ENCODE measurements at places on chromosomes 1 and 21.

- DNase-seq = no peak
Observed at GRCh38 chr1:55926906-55927471, 652.4 kb downstream of the PLPP3 start.

DNA sequence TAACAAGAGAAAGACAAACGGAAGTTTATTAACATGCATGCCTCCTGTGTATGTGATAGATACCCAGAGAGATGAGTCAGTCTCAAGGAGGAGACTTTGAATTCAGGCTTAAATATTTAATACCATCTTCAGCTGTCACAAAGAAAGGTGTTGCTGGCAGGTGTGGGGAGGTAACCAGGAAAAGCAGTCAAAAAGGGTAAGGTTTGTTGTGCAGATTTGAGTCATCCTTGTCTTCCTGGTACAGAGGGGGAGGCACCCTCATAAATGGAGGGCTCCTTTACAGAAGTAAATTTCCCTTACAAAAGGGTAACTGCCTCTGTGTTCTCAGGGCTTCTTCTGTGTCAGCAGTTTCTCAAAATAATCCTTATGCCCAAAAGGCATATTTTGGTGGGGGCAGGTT lies 75.2 kb upstream of the B3GALT5 start:
- DNase-seq = no peak

GRCh38 chr1:9494936-9495758 lies 44.1 kb upstream of the SLC25A33 start:
- DNase-seq = peak; percentile 82

- DNase-seq = no peak
Observed at GRCh38 chr1:15260418-15261154, 13.6 kb downstream of the FHAD1 start.

GRCh38 chr1:67615886-67616285 lies 69.1 kb upstream of the GADD45A start:
- no peak for DNase-seq

DNA sequence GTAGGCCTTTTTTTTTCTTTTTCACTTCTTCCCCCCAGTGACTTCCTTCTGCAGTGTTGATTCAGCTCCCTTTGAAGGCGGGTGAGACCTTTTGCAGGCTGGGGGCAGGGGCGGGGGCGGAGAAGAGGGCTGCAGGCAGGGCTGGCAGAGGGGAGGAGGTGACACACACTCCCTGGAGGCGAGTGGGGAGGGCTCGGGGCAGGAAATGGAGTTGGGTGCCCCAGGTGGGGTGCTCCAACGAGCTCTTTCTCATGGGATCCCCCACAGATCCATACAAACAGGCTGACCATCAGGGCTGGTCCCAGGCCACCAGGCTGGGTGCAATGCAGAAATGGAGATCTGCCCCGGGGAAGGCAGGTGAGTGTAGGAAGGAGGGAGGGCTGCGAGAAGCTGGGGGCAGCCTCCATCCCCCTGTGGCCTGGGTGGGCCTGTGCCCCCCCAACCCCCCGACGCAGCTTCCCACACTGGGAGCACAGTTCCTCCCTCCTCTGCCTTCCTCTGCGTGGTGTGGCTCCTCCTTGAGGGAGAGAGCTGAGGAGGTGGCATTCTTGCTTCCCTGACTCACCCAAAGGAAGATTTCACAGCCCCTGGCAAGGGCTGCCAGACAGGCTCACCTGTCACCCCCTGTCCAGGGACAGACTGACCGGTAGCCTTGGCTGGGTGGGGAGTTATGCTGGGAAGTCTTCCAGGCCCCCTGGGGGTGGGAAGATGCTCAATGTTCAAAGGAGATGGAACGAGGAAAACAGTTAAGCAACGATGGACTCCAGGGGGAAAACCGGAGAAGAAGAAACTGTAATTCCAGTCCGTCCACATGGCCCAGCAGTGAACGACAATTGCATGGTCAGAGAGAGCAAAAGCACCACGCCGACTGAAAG lies 7.1 kb upstream of the ITGB2 start:
- DNase-seq = peak; percentile 73

DNA sequence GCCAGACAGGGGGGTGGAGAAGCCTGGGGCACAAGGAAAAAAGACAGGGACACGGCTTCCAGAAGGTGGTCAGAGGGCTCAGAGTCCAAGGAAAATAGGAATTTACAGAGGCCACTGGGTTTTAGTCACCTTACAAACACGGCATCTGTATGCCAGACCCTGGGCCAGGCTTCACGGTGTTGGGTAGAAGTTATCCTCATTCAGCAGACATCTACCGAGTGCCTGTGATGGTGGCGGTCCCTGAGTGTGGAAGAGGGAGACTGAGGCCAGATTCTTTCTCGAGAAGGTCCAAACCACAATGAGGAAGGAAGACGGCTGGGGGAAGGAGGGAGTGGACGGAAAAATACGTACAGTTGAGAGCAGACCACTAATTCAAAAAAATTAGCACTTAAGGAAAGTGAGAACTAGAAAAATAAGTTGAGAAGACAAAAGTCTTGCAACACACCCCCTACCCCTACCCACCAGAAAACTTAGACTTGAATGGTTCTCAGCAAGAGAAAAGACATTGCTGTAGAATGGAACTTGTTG lies 864 bp upstream of the BTG2 start:
- no peak for DNase-seq

GRCh38 chr1:67687649-67688048 lies 2.6 kb downstream of the GADD45A start:
- DNase-seq = no peak

DNA sequence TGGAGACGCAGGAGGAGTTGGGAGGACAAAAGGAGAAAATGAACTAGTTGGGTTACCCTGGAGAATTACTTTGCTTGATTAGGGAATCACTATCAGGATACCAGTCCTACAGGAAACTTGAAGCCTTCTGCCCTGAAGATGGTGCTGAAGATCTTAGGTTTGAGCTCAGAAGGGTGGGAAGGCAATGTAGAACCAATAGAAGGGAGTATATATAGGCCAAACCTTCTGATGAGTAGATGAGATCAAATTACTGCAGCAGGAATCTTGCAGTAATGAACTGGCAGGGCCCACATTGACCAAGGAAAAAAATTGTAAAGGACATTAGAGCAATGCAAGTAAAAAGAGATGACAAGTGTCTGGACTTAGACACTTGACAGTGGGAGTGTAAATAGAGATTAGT lies 116.3 kb upstream of the CACYBP start:
- no peak for DNase-seq

DNA sequence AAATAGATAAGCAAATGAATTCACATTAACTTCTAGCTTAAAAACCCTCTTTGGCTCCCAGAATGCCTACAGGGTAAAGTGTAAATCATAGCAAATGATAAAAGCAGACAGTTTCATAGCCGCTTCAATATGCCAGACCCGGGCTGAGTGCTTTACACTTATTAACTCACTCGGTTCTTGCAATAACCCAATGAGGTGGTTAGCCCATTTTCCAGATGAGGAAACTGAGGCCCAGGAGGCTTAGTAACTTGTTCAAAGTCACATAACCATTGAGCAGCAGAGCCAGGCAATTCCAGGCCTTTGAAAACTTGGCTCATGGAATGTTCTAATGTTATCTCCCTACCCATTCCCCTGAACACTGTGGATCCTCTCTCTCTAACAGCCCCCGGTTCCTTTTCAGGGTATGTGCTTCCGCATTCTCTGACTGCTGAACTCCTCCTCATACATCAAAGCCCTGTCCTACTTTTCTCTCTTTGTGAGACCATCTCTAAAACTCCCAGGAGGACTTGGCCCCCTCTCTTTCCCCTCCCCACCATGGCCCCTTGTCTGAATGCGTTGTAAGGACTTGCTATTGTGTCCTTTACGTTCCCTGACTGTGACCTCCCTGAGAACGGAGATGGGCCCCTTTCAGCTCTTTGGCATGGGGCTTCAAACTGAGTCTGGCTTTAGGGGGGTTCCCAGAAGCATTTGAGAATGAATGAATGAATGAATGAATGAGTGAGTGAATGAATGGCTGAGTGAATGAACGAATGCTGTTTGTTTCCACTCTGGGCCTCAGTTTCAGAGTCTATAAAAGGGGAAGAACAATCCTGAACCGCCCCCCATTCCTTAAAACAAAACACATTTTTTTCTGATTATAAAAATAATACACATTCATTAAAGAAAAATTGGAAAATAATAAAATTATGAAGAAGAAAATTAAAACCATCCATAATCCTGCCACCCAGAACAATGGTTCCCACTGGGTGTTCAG lies 15.6 kb upstream of the RUNX3 start:
- DNase-seq = no peak

DNA sequence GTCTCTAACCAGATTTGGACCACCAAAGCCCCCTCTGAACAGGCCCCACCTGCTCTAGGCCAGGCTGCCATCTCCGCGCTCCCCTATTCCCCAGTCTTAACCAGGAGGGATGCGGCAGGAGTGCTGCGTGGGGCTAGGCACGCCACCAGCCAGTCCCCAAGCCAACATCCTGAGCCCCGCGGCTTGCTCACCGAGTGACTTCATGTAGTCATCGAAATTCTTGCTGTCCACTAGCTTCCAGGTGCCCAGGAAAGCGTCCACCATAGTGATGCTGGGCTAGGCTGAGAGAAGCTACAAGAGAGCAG lies 173 bp downstream of the FABP3 start:
- DNase-seq = no peak

GRCh38 chr1:67680486-67680885 lies 4.5 kb upstream of the GADD45A start:
- no peak for DNase-seq

- DNase-seq = no peak
Observed at GRCh38 chr1:155680531-155680930, 8.0 kb downstream of the YY1AP1 start.

DNA sequence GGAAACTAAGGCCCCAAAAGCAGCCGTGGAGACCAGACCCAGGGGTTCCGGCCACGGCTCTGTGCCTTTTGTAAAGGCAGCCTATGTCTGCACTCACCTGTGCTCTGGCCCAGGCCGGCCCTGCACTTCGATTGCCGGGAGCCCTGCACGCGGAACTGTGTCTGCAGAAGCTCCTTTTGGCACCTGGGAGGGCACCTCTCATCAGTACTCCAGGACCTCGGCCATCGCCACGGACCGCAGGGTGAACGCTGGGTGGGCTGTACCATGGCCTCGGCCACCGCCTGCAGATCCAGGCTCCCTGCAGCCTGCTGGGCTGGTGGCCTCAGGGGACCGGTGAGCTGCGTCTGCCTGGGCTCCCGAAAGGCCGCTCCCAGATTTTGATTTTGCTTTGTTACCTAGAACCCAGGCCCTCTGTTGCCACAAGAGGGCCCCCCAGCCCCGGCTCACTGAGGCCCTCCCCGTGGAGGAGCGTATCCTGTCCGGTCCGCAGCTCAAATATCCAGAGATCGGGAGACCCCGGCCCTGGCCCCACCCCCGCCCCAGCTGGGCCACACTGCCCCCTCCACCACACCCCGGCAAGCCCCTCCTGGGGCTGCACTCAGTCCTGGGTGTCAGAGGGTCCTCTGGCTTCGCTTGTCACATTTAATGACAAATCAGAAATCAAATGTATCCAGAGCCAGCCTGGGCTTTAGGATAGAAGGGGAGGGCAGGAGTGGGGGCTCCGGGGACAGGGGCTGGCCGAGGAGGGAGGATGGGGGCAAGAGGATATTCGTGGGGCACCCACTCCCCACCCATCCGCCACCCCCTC lies 60.2 kb upstream of the PDE9A start:
- peak; percentile 80 for DNase-seq

- DNase-seq = no peak
Observed at GRCh38 chr1:74280642-74281396, 45.6 kb downstream of the TNNI3K start.

- no peak for DNase-seq
Observed at GRCh38 chr1:212539737-212540430, 68.7 kb upstream of the ATF3 start.

DNA sequence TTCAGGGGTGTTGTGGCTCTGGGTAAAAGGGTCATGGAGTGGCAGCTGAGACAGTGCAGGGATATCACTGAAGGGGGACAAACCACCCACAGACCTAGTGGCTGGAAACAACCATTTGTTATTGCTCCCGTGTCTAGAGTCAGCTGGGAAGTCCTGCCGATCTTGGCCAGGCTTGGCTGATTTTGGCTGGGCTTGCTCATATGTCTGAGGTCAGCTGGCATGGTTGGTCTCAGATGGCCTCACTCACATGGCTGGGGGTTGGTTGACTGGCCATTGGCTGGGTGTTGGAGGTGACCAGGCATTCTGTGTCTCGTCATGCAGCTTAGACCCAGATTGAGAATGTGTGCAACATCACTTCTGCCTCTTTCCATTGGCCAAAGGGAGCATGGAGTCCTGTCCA lies 203.8 kb upstream of the POU3F1 start:
- no peak for DNase-seq

- DNase-seq = no peak
Observed at GRCh38 chr1:201503397-201504176, 3.3 kb downstream of the CSRP1 start.

DNA sequence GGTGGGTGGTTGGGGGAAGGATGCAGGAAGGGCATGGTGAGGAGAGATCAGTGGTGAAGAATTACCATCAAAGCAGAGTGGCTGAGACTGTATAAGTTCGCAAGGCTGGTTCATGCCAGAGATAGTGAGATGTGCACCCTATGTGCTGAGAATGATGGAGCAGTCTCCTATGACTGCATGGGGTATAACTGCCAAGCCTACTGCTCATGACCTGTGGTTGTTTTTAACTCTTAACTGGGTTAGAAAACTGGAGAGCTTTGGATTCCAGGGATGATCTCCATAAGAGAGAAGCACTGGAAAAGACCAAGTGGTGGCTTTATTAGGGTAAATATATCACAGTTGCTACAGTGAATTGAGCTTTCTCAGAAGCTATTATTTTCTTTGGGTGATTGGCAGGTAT lies 16.2 kb downstream of the WNT2B start:
- DNase-seq = no peak

DNA sequence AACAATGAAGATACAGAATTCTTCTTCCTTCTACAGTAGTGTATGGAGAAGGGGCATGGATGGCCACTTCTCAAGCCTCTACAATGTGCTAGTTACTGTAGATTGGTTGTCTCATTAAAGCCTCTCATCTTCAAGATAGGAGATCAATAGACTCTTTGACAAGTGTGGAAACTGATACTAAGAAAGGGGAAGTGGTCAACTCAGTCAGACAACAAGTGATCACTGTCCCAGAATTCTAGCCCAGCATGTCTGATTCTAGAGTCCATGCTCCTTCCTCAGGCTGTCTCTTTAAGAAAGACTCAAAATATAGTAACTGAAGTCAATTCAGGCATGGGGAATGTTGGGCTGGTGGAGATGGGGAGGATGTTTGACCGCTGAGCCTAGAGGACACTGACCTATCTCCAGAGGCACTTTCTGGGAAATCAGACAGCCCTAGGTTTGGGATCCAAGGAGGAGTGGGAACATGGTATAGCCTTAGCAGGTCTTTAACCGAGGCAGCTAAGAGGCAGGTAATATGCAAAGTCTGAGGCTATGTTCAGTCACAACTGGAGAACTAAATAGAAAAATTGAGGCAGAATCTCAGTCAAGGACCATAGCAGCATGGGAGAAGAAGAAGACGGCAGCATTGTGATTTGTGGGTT lies 39.3 kb upstream of the EYA3 start:
- peak; percentile 53 for DNase-seq

- peak; percentile 59 for DNase-seq
Observed at GRCh38 chr1:32372149-32372756, 9.9 kb downstream of the TSSK3 start.

- DNase-seq = no peak
Observed at GRCh38 chr21:46295177-46295770, 9.1 kb downstream of the YBEY start.

- DNase-seq = no peak
Observed at GRCh38 chr1:47769295-47769694, 227.9 kb downstream of the TRABD2B start.

GRCh38 chr1:53590531-53591515 lies 131.6 kb downstream of the DMRTB1 start:
- no peak for DNase-seq

Data from OCI-LY7 (cell line).